Subcutaneous preadipocyte (primary cell): ENCODE measurements at places on chromosomes 1 and 21. TPM values are rescaled to one million over a fixed set of nuclear protein-coding genes. Genes with fewer than 3 reads are reported as not detected.

The PPIAL4G gene
- total RNA-seq, result not detected in 2 replicates

The OR2T33 gene
- not detected in 2 replicates for total RNA-seq

The IRF6 gene
- total RNA-seq, result not detected in 2 replicates

The POLR3C gene
- 47.9 and 51.8 TPM in 2 replicates for total RNA-seq

The S100A5 gene
- total RNA-seq, result 0.37 and 0.39 TPM in 2 replicates

The ILDR2 gene
- total RNA-seq, result under 0.01 TPM in 2 replicates

The FCRL1 gene
- total RNA-seq, result not detected in 2 replicates

The C1orf87 gene
- not detected in 2 replicates for total RNA-seq

The ZNF683 gene
- not detected in 2 replicates for total RNA-seq

The TNNI3K gene
- 0.37 and 0.39 TPM in 2 replicates for total RNA-seq

The LRRC53 gene
- not detected in 2 replicates for total RNA-seq

The FCGR3A gene
- not detected in 2 replicates for total RNA-seq

The KRTAP7-1 gene
- total RNA-seq, result not detected in 2 replicates
